ENCODE measurements at places on chromosomes 3 and 15. TPM values are rescaled to one million over a fixed set of nuclear protein-coding genes. Genes with fewer than 3 reads are reported as not detected.

The TMEM207 gene
- not detected for total RNA-seq

The MESP1 gene
- 1.7 TPM for total RNA-seq

The TUSC7 gene
- total RNA-seq = not detected

The IQCF5 gene
- not detected for total RNA-seq

The PLA2G4B gene
- 0.78 TPM for total RNA-seq

The AQP9 gene
- not detected for total RNA-seq

The RNU5B-1 gene
- total RNA-seq = not detected

The BCL2A1 gene
- total RNA-seq = 12.6 TPM

The BUB1B gene
- 27.8 TPM for total RNA-seq

The DPH6 gene
- 14.5 TPM for total RNA-seq

The RYR3 gene
- not detected for total RNA-seq

The SUMF1 gene
- total RNA-seq = 20.2 TPM

The STAC gene
- total RNA-seq = 2.3 TPM

The CAMP gene
- total RNA-seq = not detected

The B4GALT4 gene
- total RNA-seq = 103 TPM

The CFAP44 gene
- total RNA-seq = 1.1 TPM

The ZPLD1 gene
- not detected for total RNA-seq

The GUCA1C gene
- total RNA-seq = not detected

The LRRC34 gene
- total RNA-seq = not detected

Measured in A549 treated with Mapracorat at 1 μM for 4 hours (cell line).